ENCODE measurements at places on chromosomes 2 and 18.

GRCh38 chr2:135694711-135695110, 46.9 kb upstream of the UBXN4 start:
- no peak for DNase-seq

- no peak for DNase-seq
Observed at GRCh38 chr2:142642650-142643049, 234.8 kb upstream of the KYNU start.

- DNase-seq, result no peak
Observed at GRCh38 chr2:195732574-195732973, 75.5 kb downstream of the SLC39A10 start.

DNA sequence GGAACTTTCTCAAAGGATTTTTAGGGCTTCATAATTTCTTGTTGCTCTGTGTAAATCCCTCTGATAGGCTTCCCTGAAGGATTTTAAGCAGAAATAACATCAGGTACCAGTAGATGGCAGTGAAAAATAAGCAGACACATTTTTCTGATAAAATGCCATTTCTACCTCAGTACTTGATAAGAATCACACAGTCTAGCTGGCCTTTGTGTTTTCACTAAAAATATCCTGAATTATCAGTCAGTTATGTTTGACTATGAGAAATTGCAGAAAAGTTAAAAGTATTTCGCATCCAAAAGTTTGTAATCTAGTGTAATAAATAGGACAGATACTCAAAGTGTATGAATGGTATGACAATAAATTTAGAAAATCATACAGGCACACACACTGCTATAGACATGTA, 68.7 kb downstream of the DNAJC10 start:
- no peak for DNase-seq

GRCh38 chr2:230346465-230346864, 19.5 kb downstream of the SP140L start:
- no peak for DNase-seq

GRCh38 chr18:48297139-48297538, 112.0 kb downstream of the ZBTB7C start:
- no peak for DNase-seq

- no peak for DNase-seq
Observed at GRCh38 chr2:170264522-170264860, 86.5 kb downstream of the MYO3B start.

GRCh38 chr2:174085781-174086180, 120.6 kb upstream of the SP3 start:
- no peak for DNase-seq

DNA sequence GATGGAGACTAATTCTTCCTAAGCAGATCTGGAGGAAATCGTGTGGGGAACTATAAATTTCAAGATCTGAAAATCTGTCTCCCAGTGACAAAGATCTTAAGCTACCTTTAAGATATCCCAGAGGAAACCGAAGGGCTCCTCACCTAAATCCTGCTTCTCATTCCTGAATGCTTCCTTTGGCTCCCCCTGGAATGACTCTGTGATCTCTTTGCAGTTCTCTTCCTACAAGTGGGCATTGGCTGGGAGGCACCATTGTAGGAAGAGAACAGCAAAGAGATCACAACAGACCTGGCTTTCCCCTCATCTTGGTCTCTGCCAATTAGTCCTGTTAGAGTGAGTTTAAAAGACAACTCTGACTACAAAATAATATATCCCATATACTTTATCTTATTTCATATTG, 70.0 kb upstream of the KCNH7 start:
- DNase-seq, result no peak

DNA sequence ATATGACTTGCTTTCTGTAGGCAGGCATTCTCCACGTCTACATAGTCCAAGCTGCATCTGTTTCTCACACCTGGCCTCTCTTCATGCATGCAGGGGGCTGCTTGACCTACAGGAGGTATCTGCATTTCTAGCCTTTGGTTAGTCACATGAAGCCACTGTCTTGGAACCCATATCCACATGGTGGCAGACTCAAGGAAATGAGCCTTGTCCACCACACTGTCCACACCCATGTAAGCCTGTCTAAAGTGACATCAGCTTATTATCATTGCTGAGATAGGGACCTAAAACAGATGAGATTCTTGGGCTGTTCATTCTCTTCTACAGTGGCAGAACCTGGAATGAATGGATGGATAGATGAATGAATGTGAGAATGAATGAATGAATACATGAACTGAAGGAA, 160.4 kb downstream of the DOCK10 start:
- DNase-seq, result no peak

DNA sequence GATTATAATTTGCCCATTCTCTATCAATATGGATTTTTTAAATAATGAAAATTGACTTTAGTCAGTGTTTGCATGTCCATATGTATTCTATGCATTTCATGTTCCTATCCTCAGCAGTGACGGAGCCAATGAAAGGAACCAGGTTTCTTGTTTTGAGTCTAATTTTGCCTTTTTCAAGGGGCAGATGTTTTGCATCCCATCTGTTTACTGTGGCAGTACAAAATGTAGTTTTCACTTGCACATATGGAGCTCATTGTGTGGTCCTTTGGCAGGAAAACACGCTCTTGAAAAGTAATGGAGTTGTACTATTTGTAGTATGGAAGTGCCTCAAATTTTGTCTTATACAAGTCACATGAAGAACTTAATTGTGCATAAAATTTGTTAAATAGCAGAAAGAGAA, 127.8 kb downstream of the AGPS start:
- DNase-seq, result no peak

GRCh38 chr2:171522788-171523087, 464 bp downstream of the CYBRD1 start:
- DNase-seq, result no peak

DNA sequence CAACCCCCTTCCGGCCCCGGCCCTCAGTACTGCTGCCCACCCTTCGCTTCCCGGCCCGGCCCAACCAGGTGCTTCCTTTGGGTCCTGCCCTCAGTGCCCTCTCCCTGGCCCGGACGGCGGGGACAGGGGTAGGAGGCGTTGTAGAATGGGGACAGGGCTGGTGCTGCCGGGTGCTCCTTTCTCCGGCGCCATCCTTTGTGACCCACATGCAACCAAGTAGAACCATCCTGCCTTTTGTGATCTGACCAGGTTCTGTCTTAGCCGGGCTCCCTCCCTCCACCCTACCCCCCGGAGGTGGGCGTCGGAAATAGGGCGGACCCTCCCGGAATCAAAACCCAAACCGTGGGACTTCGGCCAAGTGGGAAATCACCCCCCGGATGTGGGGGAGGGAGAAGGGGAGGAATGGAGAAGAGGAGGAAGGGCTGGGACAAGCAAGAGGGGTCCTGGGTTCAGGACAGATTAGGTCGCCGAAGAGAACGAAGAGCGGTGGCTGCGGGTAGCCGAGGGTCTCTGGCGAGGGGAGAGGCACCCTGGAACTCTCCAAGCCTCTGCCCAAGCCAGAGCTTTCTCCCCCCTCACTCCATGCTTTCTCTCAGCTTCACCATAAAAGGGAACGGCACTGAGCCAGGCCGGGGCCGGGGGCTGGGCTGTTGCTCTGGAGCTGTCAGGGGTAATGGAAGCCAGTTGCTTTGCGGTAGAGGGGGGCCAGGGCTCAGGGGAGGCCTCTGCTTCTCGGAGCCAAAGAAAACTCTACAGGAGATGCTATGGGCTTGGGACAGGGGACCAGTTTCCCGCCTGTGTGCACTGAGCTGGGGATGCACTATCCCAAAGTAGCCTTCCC, 756 bp upstream of the OST4 start:
- no peak for DNase-seq

- no peak for DNase-seq
Observed at GRCh38 chr2:196502386-196502785, 137.1 kb upstream of the CCDC150 start.

DNA sequence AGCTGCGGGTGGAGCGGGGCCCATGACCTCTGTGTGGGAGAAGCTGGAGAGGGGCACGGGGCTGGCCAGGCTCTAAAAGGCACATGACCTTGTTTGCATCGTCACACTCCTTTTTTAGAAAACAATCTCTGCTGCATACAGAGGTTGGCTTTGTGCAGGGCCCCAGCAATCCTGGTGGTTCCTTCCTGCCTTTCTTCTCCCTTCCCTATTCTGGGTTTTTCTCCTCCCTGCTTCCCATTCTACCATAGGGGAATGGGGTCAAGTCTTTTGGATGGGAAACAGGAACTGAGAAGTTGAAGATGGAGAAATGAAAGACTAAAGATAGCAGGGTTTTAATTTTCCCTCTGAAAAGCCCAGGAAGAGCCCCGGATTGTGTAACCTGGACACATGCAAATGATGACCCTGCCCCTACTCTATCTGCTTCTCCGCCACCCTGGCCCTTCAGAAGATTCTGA, 53.9 kb downstream of the ASAP2 start:
- no peak for DNase-seq

DNA sequence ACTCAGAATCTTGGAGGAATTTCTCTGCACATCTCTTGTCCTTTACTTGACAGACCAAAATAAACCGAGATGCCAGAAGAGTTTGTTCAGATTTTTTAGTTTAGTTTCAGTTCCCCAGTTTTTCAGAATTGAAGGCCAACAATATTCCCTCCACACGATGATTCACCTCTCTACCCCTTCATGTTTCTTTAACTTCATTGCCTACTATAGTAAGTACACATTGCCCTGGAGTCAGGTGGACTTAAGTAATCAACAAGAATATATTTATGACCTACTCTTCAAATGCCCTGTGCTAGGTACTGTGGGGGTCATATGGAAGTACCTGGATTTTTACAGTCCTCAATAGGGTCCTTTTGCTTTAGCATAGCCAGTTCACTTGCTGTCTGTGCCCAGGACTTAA, 79.6 kb upstream of the CTLA4 start:
- no peak for DNase-seq

GRCh38 chr18:76980663-76981395, 151.8 kb downstream of the MBP start:
- no peak for DNase-seq

DNA sequence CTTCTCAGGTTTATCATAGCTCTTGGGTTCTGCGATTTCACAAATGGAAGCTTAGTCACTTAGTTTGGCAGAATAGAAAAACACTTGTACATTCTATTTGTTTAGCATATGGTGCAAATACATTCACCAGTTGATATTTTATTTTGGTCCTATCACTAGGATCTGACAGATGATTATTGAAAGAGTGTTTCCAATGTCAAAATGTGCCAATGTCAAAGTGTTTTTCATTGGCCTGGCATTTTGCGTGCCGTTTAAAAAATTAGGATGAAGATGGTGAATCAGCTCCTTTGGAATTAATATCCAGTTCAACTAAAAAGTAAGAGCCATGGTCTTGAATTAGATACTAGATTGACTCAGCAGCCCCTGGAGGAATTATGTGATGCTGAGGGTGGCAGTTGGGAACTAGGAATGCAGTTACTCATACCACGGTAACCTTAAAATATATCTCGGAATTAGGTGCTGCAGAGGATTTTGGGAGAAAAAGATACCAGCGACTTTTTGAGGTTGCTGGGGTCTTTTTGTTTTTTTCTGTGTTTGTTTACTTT, 87.0 kb downstream of the SPHKAP start:
- no peak for DNase-seq

DNA sequence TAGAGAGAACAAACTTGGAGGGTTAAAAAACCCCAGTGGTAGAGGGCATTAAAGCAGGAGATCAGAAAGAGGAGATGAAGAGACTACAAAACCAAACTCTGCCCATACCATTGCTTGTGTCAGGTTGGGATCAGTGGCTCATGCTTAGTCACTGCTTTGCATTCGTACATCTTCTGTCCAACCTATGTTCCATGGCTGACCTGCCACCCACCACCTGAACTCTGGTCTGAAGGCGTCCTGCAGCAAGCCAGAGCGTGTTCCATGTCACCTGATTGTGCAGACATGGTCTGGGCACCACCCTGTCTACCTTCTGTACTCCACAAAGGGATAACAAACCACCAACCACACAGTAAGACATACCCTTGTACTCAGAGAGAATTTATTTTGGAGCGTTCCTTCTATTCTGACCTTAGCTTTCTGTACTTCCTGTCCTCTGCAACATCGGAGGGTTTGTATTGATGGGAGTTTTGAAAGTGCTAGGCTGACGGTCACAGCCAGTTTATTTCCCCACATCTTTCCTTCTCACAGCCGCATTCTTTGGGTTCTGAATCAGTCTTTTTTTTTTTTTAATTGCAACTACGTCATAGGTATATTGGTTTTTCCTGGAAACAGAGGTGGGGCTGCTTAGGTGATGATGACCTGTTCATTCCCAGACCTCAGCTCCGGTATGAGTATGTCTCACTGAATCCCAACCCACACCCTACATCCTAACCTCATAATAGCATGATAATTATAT, 88.3 kb downstream of the SOWAHC start:
- DNase-seq, result no peak

GRCh38 chr2:112260295-112260625, 5.4 kb upstream of the ZC3H8 start:
- no peak for DNase-seq

DNA sequence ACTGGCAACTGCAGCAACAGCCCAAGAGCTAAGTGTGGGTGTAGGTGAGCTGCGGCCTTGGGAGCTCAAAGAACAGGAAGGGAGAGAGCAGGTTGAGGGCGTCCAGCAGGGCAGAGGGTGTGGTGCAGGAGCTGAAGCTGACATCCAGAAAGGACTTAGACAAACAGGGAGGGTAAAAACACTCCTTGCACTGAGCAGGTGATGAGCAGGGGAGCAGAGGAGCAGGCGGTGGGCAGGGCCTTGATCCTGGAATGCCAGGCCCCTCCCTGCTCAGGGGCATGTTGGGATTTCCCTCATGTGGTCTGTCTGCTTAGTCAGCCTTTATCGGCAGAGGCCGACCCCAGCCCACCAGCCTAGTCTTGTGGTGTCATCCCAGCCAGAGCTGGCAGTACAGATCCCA, 63.6 kb downstream of the VSNL1 start:
- no peak for DNase-seq

DNA sequence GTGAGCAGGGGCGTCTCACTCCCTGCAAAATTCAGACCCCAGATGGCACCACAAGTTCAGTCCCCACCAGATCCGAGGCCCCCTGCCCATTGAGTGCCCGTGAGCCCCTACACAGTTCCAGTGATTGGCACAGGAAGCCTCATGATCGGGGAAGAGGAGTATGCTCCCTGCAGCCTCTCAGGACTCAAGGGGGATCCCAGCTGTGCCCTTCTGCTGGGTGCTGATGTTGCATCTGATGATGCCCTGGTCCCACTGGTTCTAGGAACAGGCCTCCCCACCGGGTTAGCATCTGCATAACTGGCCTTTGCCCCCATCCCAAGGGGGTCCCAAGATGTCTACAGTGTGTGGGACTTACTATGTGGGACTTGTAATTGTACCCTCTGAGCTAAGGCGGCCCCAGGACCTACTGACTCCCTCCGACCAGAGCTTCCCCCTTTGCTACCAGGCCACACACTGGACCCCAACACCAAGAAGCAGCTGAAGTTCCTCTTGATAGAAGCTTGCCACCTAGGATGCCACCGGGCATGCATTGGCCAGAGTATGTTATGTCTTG, 8.6 kb downstream of the ALPG start:
- DNase-seq, result no peak

GRCh38 chr2:57475391-57475790, 571.2 kb upstream of the VRK2 start:
- DNase-seq, result no peak

- no peak for DNase-seq
Observed at GRCh38 chr2:149472413-149472812, 115.2 kb downstream of the MMADHC start.

DNA sequence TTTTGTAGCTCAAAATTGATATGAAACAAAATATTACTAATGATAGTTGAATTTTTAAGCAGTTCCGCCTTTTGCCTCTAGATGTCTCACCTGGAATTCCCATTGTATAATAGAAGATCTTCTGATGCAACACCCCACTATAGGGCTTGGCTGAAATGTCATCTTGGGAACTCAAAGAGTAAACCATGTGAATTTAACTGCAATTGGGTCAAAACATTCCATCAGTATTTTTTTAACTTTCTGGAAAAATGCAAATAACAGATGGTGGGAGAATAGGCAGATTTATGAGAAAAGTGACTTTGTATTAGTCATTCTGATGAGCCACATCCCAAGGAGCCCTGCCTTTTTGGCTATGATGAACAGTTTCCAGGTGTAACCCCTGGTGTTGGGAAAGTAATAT, 489.9 kb downstream of the NYAP2 start:
- DNase-seq, result no peak

Measured in T follicular helper cell (primary cell).